Stimulated activated CD8-positive, alpha-beta memory T cell treated with anti-CD3 and anti-CD28 coated beads, Interleukin-2, amount 100 ng/mL, for 48 hours (primary cell): ENCODE measurements at places on chromosomes 4 and X.

GRCh38 chrX:5409106-5409505, 819.6 kb downstream of the NLGN4X start:
- DNase-seq: no peak

GRCh38 chr4:144646523-144647094, 653 bp downstream of the HHIP start:
- DNase-seq: no peak

DNA sequence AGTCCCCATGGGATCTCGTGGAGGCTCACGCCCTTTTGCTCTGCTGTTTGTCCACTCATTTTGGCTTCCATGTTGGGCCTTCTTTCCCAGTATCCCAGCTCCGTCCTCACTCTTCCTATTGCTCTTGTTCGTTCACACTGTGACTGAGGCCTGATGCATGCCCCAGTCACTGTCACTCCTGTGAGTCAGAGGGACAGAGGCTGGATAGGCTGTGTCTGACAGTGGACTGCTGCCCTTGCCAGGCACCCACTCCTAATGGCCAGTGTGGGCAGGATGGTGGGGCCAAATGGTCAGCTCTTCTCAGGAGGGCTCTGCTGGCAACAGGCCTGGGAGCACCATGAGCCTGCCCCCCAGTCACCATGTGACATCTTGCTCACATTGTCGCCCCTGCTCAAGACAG, 40.0 kb downstream of the HADH start:
- DNase-seq: no peak

- no peak for DNase-seq
These were observed 3.0 kb downstream of the PDLIM3 start for GRCh38 chr4:185532293-185532692.

DNA sequence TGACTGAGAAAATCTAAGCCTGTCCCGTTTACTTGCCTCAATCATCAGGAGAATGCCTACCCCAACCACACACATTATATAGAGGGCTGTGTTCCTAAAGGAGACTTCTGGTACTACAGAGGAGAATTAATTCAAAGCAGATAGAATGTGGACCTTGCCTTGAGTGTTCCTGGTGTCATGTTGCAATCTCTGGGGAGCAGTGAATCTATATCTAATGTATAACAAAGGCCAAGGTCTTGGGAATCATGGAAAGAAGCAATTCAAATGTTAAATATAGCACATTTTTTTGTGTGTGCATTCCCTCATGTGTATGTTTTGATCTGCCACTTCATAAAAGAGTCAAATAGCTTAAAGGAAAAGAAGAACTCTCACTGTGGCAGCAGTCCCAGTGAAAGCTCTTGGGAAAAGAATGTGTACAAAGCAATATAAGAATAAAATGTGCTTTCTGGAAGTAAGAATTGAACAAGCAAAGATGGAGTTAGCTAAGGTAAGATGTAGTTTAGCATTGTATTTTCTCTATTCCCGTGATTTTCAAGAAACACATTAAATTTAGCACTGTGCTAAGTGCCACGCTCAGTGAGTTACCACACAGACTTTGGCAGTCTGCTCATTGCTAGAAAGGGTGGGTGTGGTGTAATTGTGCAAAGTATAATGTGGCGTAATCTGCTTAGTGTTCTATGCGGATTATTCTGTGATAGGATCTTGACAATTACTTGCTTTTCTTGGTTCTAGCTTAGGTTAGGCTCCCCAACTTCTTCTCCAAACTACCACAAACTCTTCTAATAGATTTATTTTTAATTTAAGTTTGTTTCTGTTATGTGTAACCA, 13.7 kb downstream of the ADH6 start:
- DNase-seq: no peak

GRCh38 chr4:48660347-48660746, 119.7 kb downstream of the FRYL start:
- no peak for DNase-seq

GRCh38 chrX:38109042-38109898, 102.9 kb downstream of the SYTL5 start:
- no peak for DNase-seq

- no peak for DNase-seq
These were observed 18.1 kb downstream of the FNIP2 start for GRCh38 chr4:158786955-158787354.

DNA sequence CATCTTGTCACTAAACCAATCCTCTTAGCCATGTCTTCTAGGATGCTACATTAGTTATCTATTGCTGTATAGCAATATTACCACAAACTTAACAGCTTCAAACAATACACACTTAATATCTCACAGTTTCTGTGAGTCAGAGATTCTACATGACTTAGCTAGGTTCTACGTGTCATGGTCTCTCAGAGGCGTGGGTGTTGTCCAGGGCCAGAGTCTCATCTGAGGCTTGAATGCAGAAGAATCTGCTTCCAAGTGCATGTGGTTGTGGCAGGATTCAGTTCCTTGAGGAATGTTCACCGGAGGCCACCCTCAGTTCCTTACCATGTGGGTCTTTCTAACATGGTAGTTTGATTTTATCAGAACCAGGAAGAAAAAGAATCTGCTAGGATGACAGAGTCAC, 26.4 kb downstream of the PPP1R2C start:
- no peak for DNase-seq

- DNase-seq: no peak
These were observed 2.5 kb downstream of the COQ2 start for GRCh38 chr4:83282049-83282535.

- no peak for DNase-seq
These were observed 17.6 kb upstream of the PJA1 start for GRCh38 chrX:69182818-69183380.

DNA sequence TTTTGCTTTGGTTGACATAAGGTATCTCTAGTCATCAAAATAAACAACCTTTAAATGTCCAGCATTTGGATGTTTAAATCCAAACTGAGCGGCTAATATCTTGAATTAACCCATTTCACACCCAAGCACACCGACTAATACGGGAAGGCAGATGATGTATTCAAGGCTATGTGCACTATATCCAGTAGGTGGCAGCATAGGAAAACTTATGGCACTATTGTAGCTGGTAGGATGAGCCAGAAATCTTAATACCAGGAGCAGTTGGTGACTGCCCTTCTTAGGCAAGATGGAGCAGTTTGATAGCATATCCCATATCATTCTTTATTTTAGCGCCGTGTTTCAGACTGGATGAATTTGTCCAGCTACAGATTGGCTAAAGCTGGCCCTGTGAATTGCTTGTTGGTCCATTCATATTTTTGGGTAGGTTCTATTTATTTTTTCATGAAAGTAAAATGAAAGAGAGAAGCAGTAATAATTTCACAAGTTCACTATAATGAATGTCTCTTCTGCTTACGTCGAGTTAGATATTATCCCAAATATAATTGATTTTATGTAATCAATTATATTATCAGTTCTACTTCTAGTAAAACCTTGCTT, 24.4 kb downstream of the UCHL1 start:
- DNase-seq: no peak

- no peak for DNase-seq
These were observed 131.4 kb downstream of the CBR4 start for GRCh38 chr4:168878623-168879022.

DNA sequence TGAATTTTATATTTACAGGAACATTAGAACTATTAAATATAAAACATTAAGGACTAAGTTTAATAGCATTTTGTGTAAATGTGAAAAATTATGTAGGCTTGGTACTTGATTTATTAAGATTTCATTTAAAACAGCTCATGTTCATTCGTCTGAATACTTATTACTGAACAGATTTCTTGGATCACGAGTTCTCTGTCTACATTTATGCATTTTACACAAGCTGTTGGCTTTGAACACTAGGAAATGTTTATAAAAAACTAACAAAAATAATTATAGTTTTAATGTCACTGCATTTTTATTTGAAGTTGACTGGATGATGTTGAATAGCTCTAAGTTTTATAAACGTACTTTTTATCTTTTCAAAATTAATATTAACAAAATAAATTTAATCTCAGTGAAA, 888.7 kb downstream of the CCSER1 start:
- DNase-seq: no peak

DNA sequence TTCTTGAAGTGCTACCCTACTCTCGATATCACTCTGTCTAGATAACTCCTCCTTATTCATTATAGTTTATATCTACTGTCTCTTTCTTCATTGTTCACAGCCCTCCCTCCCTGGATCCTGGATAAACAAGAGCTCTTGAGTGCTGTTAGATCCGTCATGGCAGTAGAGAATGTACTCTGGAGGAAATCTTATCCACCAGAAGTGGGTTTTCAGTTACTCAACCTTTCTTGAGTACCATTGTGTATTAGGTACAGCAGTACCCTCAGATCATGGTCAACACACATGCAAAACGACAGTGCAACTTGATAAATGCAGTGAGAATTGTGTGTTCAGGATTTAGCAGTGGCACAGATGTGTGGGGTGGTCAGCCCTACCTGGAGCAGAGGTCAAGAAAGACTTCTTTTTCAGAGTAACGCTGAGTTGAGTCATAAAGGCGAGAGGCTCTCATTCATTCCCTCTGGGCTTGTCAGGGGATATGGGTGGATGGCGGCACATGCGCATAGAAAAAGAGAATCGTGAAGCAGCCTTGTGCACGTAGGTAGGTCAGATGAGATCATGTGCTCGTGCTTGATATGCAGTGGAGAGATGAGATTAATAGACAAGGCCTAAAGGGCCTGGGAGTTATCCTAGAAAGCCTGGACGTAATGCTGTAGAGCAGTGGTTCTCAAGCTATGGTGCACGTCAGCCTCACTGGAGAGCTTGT, 89.5 kb downstream of the SNX25 start:
- no peak for DNase-seq

DNA sequence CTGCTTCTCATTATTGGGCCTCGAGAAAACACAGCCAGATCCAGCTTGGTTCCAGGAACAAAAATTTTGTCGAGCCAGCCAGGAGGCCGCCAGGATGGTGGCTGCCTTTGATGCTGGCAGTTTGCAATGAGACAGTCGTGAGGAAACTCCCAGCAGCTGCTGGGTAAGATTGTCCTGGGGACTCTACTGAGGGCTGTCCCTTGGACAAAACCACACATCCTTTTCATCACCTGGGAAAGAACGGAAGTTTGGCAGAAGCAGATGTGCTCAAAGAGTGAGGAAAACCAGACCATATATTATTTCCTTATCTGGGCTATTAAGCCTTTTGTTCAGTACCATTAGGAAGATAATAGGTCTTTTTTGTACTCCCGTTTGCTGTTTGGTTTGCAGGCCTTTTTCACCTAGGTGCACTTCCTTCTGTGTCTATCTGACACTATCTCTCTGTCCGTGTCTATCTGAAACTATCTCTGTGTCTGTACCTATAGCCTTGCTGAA, 13.4 kb upstream of the PAPSS1 start:
- no peak for DNase-seq
